Germinal center (tissue), 1 donor: ENCODE measurements at places on chromosomes 1 and 21.

GRCh38 chr1:172751683-172752082, 92.8 kb downstream of the FASLG start:
- no peak for DNase-seq

GRCh38 chr1:112522621-112523020, 13.9 kb downstream of the WNT2B start:
- no peak for DNase-seq

DNA sequence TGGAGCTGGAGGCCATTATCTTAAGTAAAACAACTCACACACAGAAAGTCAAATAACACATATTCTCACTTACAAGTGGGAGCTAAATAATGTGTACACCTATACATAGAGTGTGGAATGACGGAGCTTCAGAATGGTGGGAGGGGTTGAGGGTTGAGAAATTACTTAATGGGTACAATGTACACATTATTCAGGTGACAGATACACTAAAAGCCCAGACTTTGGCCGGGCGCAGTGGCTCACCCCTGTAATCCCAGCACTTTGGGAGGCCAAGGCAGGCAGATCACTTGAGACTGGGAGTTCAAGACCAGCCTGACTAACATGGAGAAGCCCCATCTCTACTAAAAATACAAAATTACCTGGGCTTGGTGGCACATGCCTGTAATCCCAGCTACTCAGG, 24.9 kb upstream of the LRIG2 start:
- DNase-seq: no peak

GRCh38 chr1:226697151-226697928, 41.7 kb downstream of the ITPKB start:
- DNase-seq: peak; percentile 69

DNA sequence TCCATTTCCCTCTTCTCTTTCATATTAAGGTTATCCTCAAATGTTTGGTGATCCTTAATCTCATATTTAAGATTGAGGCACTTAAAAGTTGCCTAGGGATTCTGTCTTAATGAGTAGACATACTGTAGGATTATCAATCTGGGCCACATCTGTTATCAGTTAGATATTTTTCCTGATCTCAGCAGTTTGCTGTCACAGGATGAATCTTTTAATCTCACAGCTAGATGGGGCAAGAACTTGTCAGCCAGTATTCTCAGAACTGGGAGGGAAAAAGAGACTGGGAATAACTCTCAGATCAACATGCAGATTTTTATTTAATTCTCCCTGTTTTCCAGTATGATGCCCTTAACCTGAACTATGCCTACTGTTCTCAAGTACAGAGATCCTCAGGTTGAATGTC, 14.0 kb downstream of the ZNF644 start:
- no peak for DNase-seq

DNA sequence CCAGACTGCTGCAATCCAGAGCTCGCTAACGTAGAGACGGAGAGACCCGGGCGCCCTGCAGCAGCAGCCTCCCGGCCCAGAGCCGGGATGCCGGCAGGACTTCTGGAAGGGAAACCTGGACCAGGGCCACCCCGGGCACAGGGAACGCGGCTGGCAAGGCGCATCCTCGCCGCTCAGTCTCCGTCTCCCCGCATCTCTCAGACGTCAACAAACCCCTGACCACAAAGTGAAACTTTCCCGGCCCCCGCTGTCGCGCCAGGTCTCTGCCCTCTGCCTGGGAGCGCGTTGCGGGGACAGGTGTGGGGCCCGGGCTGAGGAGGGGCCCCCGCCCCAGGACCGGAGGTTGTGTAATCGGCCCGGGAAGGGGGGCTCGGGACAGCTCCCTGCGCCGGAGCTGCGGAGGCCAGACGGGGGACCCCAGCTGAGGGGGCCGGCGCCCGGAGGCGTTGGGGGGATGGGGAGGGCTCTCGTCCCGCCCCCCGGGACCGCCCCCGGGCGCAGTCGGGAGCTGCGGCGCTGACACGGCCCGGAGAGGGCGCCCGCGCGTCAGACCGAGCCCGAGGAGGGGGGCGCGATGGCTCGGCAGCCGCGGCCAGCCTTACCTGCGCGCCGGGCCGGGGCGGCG, 116.6 kb upstream of the HIVEP3 start:
- DNase-seq: peak; percentile 79

GRCh38 chr1:180488661-180489060, 13.7 kb downstream of the ACBD6 start:
- no peak for DNase-seq

DNA sequence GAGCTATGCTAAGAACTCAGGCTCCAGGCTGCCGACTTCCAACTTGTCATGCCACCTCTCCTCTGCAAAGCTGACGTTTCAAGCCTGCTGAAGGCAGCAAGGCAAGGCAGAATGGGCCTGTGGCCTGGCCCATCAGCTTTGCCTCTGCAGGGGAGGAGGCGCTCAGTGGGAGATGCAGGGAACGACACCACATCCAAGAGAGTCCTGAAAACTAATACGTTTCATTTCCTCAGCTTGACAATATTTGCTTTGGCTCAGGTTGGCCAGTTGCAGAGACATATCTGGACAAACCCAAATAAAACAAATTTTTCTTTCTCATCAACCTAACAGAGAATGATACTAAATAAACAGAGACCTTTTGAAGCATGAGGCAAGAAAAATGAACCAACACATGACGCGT, 35.3 kb downstream of the BEND5 start:
- no peak for DNase-seq

GRCh38 chr21:25735646-25736597, 1.1 kb downstream of the GABPA start:
- no peak for DNase-seq

DNA sequence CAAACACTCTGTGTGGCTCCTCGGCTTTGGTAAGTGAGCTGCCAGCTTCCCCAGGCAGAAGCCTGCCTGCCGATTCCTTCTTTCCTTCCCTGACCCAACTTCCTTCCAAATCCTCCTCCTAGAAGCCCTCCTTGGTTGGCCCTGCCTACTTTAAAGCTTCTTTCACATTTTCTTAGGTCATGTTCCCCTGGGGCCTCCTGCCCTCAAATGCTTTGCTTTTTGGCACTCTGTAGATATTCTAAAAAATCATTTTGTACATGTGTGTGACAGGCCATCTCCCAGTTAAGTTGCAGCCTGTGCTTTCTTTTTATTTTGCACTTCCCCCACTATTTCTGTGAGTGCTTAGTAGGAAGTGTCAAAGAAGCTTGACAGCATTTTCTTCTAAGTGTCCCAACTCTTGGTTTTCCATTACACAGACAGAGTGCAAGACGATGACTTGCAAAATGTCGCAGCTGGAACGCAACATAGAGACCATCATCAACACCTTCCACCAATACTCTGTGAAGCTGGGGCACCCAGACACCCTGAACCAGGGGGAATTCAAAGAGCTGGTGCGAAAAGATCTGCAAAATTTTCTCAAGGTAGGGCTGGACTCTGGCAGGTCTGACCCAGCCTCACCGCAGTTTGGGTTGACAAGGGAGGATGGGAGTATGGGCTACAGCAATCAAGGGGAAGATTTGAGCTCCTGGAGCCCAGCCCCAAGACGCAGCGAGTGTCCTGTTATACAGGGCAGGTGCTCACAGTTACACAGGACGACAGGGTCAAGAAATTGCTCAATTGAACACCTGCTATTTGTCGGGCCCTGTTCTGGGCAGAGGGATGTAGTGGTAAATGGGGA, at the start of gene S100A9:
Gene S100A9, plus strand, starts transcription at position 2 of the 838 bp plus-strand sequence. Its CDS starts 430 bp downstream, at position 432.
- DNase-seq: no peak

DNA sequence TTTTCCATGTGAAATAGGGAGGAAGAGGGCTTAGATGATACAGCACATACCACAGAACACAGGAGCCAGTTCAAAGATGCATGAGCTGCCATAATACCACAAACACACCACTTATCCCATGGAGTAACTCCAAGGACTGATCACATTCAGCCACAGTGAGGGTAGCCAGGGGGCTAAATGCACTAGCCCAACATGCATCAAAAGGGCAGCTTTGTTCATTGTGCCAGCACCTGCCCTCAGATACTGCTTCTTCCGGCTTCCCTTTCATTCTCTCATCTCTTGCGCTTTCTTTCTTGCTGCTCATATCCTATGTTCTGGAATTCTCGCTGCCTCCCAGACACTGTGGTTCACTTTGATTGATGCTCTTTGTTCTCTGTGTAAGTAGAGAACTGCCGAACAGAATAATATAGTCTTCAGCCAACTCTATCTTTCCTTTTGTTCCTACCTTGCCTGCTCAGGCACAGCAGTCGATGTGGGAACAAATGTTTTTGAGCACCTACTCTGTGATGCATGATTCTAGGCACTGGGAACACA, 50.0 kb upstream of the SYT6 start:
- DNase-seq: no peak

DNA sequence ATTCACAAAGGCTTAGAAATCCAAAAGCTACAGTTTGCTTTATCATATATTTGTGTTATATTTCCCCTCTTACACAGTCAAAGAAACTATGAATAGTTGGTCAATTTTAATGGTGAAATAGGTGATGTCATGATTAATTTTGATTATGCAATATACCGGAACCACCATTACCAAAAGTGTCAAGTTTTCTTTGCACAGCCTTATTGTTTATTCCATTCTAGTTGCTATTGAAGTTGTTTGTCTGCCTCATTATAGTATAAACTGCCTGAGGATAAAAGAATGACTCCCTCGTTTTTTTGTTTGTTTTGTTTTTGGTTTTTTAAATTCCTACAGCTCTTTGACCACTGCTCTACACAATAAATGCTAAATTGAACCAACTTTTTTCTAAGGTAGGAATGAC, 690.6 kb upstream of the ZP4 start:
- no peak for DNase-seq
